ENCODE measurements at places on chromosomes 11 and 22.

DNA sequence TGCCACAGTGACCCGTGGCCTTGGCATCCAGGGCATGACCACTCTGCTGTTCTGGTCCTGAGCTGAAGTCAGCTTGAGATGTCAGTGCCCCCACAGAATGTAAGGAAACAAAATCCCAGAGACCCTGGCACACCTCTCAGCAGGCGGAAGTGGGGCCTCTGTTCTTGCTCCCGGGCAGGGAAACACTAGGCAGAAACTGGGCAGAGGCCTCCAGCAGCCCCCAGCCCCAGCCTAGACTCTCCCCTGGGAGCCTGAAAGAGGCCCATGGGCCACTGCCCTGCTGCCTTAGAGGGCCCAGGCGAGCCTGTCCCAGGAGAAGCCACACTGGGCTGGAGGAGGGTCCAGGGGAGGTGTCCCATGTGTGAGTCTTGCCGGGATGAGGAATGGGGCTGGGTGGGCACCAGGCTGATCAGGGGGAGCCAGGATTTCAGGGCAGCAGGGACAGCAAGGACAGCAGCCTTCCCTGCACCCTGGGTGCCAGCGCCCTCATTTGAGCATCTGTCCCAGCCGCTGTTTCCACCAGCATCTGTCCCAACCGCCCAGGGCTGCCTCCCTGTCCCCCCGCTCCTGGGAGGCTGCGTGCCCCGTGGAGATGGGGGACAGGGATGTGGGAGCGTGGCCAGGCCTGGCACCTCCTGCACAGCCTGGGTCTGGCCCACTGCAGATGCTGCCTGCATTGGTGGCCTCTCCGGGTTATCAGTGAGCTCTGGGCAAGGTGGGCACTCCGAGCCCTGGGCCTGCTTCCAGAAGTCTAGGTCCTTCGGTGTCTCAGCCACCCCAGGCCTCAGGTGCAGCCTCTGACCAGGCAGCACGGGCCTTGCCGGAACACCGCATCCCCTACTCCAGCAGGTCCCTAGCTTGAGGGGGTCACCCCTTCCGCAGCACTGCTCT lies 1072.4 kb downstream of the BRD1 start:
- DNase-seq = no peak

GRCh38 chr22:49949914-49950292 lies 10.7 kb upstream of the PIM3 start:
- DNase-seq = no peak

DNA sequence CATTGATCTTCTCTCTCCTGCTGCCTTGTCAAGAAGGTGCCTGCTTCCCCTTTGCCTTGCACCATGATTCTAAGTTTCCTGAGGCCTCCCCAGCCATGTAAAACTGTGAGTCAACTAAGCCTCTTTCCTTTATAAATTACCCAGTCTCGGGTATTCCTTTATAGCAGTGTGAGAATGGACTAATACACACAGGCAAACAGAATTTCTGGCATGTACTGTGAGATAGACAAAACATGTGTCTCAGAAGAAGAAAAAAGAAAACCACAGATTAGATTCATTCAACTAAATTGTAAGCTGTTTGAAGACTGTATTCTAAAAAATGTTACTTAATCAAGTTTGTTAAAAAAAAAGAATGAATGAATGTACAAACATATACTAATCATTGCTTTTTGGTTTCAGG lies 1.5 kb upstream of the MMP20 start:
- no peak for DNase-seq

DNA sequence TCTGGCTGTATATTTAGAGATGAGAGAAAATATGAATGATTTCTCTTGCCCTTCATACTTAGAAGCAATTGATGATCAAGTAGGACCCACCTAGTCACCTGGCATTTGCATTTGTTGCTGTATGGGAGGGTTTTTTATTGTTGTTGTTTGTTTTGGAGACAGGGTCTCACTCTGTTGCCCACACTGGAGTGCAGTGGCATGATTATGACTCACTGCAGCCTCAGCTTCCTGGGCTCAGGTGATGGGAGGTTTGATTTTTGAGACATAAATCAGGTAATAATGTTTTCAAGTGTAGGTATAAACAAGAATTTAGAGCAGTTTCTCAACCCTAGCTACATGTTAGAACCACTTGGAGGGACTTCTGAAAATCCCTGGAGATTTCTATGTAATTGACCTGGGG lies 63.0 kb downstream of the TNRC6B start:
- no peak for DNase-seq

- DNase-seq = no peak
These were observed 106.4 kb downstream of the ARHGAP42 start for GRCh38 chr11:100793525-100793924.

DNA sequence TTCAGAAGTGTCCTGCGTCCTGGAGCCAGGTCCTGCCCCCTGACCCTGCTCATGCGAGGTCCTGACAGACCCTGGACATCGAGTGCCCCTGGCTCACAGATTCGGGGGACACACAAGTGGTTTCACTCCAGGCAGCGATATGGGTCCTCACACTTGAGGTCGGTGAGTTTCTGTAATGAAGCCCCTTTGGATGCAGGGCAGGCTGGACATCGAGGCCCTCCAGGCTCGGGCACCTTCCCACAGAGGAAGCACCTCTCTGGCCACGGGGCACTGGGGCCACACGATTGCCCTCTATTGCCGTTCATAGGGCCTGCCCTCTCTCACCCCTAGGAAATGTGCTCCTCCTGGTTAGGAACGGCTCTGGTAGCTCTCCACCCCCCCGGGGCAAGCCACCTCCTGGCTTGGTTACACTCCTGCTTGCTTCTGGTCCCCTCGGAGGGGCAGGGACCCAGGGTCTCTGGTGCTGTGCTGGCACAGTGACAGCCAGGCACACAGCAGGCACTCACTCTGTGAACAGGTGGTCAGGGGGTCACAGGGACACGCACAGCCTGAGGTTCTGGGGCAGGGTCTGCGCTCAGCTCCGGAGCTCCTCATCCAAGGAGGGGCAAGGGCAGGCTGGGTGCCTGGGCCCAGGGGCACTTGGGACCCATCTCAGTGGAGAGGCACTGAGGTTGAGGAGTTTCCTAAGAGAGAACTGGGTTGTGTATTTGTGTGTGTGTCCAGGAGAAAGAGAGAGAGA lies 907.7 kb downstream of the BRD1 start:
- DNase-seq = no peak

- DNase-seq = no peak
These were observed 20.6 kb upstream of the SCGB1D1 start for GRCh38 chr11:62169448-62169847.

- no peak for DNase-seq
These were observed 60.8 kb upstream of the PPARA start for GRCh38 chr22:46089426-46090035.
